ENCODE measurements at places on chromosomes 7 and 10.
A peak's percentile ranks its signal among the peaks of the same experiment; 100 is the strongest.

DNA sequence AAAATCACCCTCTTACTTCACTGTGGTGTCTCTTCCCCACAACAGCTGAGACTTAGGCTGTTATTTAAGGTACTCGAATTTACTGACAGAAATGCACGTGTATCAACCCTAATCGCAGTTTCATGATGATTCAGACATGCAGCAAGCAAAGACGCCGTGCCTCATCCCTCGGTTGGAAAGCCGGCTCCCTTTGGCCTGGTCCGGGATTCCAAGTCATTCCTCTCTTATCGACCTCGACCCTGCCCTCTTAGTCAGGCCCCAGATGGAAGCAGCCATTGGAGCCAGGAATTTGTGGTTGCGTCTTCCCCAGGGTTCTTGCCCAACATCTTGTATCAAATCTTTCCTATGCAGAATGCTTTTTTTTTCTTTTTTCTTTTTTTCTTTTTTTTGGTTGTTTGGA is 229.5 kb downstream of the GATA3 start:
- no peak overlapping the region for H3K4me3 ChIP-seq
- H3K36me3 ChIP-seq, result no peaks in the 10 kb centered on the region
- no peak for DNase-seq
- peaks cover 3% of the 10 kb centered on the region for H3K27me3 ChIP-seq
- no peaks in the 10 kb centered on the region for H3K4me1 ChIP-seq

DNA sequence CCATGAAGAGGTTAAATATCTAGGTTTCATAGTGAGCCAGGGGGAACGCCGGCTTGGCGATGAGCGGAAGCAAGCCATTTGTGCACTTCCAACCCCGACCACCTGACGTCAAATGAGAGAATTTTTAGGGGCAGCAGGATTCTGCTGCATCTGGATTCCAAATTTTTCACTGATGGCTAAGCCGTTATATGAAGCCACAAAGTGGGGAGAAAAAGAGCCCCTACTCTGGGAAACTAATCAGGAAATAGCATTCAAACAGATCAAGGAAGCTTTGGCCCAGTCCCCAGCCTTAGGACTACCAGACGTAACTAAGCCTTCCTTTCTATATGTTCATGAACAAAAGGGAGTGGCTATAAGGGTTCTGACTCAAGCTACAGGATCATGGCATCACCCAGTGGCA is 12.9 kb upstream of the ADCK2 start:
- no peaks in the 10 kb centered on the region for H3K27me3 ChIP-seq
- H3K4me1 ChIP-seq, result peaks cover 16% of the 10 kb centered on the region
- H3K36me3 ChIP-seq, result no peaks in the 10 kb centered on the region
- H3K4me3 ChIP-seq, result no peak overlapping the region
- H3K27ac ChIP-seq, result no peak overlapping the region
- no peak for DNase-seq

DNA sequence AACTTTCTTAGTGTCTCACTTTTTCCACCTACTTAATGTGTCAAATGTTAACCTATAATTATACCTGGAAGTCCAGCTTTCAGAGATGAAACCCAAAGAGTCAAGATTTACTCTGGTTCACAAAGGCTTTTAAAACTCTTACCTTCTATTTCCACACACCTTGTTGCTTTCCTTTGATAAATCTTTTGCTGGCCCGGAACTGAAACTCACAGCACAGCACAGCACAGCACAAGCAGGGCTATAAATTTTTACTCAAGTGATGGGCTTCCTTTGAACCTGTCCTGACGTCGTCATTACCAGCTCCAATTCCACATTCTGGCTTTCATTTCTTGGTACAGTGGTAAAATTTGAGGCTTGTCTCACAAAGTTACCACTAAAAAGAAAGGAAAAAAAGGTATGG is 861.0 kb downstream of the SORCS3 start:
- H3K27ac ChIP-seq, result no peak overlapping the region
- no peak for DNase-seq
- no peak overlapping the region for H3K4me3 ChIP-seq
- H3K27me3 ChIP-seq, result no peaks in the 10 kb centered on the region
- no peaks in the 10 kb centered on the region for H3K36me3 ChIP-seq

DNA sequence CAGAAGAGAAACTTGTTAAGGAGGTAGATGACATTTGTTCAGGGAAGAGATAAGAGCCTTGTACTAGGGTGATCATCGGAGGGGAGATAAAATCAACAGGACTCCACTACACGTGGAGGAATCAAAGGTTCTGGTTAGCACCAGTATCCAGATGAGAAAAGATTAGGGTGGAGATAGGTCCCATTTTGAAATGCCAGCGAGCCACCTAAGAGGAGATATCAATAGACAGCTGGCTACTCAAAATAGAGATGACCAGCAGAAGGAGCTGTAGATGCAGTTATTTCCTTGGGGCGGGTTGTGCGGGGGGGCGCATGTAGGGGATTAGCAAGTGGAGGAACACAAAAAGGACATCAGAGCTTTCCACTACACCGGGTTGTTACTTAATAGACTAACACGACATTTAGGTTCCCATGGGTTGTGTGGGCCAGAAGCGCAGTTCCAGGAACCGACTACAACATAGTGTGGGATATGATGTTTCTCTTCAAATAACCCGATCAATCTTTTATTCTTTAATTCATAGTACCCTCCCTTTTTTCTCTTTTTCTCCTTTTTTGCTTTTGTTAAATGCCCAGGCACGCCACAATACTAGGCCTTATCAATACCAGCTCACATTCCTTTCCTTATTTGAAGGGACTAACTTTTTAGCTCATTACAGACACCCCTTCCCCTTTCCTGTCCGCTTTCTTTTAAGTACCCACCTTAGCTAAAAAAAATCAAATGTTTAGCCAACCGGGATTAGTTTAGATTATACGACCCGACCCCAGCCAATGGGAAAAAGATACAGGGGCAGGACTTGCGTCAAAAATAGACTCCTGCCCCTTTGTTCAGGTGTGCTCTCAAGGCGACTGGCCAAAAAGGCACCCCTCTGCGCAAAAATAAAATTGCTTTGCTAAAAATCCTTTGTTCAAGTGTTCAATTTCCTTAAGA is 2.0 kb upstream of the KIF11 start:
- H3K36me3 ChIP-seq, result peaks cover 5% of the 10 kb centered on the region
- peak overlapping the region; percentile 99 for H3K27ac ChIP-seq
- peak; percentile 27 for DNase-seq
- peaks cover 33% of the 10 kb centered on the region for H3K4me1 ChIP-seq
- H3K4me3 ChIP-seq, result peak overlapping the region; percentile 96

GRCh38 chr10:112739592-112740353 is 210.3 kb upstream of the TCF7L2 start:
- H3K4me3 ChIP-seq, result no peak overlapping the region
- H3K27ac ChIP-seq, result no peak overlapping the region
- H3K27me3 ChIP-seq, result no peaks in the 10 kb centered on the region
- no peak for DNase-seq
- peaks cover 37% of the 10 kb centered on the region for H3K36me3 ChIP-seq

DNA sequence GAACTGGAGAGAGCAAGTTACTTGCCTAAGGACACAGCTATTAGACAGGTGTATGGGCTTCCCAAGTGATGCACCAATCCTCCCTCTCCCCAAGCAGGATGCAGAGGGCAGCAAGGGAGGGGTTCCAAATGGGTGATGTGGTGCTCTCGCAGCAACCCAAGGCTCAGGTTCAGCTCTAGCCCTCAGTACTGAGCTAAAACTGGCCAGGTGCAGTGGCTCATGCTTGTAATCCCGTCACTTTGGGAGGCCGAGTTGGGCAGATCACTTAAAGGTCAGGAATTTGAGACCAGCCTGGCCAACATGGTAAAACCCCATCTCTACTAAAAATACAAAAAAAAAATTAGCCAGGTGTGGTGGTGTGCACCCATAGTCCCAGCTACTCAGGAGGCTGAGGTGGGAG is 40.7 kb downstream of the GPRIN2 start:
- no peak for DNase-seq
- H3K4me1 ChIP-seq, result no peaks in the 10 kb centered on the region
- H3K27me3 ChIP-seq, result no peaks in the 10 kb centered on the region
- no peaks in the 10 kb centered on the region for H3K36me3 ChIP-seq
- H3K27ac ChIP-seq, result no peak overlapping the region
